Ecto neural progenitor cell (in vitro differentiated cells): ENCODE measurements at places on chromosomes 11 and 22.

DNA sequence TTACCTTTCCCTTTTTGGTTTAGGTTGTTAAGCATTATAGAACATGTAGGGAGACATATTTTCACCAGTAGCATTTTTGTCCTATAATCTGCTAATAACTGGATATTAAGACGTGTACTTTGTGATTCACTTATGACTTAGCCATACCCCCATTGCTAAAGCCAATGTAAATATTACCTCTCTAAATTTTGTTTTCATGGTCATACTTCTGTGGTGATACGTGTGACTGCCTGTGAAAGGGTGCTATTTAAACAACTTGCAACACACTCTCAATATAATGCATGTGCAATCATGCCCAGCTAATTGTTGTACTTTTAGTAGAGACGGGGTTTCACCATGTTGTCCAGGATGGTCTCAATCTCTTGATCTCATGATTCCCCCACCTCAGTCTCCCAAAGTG lies 36.2 kb upstream of the PAK1 start:
- DNase-seq = no peak

DNA sequence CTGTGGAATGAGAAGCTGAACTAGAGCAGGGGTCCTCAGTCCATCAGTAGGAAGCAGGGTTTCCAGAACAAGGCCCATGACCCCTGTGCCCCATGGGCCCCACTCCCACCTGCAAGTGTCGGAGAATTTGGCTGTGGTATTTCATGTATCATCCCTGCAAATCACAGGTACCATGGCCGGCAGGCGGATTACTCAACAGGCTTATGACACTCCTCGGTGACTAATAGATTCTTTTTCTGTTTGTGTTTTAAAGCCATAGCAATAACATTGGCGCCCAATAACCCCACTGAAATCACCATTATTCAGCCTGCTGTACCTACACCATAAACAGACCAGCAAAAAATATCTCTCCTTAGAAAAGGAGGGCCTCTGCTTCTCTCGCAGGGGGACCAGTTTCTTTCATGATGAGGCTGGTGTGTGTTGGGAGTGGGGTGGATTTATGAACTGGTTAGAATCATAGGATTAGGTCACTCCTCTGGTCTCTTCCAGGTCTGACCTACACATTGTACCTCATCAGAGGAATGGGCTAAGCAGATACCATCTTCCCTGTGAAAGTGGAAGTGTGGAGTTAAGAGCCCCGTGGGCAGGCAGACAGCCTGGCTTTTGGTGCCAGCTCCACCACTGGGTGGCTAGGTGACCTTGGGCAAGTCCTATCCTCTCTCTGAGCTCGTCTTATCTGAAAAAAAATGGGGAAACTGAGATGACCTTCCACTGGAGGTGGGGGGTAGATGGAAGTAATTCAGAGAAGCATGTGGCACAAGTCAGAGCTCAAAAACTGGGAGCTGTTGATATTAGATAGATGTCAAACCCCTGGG lies 60.2 kb upstream of the WNT11 start:
- DNase-seq = no peak

DNA sequence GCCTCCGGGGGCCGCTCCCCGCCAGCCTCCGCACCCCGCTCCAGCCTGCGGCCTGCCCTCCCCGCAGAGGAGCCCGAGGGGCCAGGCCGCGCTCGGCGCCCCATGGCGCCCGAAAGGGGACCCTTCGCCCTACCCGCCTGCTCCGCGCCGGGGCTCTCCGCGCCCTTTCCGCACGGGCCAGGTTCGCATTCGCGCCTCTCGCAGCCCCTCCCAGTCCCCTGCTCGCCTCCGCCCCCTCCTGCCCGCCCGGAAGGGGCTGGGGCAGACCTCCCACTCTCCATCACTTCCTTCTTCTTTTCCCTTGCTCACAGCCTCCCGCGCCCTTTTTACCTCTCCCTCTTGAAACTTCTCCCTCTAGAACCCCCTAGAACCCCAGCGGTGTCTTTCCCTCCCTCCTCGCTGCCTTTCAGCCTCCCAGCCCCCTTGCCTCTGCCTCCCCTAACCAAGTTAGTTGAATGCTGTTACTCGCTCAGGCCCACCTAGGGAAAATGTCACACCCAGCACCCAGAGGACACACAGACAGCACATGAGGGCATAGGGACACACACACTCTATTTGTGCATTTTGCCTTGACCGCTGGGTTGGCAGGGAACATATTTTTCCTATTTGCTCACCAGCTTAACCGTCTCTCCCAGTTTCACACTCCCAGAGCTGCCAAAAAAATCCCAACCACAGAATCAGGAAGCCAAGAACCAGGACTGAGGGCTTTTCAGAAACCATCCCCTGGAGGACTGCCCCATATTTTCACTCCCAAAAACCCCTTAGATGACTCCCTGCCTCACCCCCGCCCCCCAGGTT lies at the start of gene SLC43A3:
SLC43A3 (minus strand) TSS at position 193 of the 798 bp plus-strand sequence. CDS start 949 bp downstream, outside the sequence.
- peak; percentile 77 for DNase-seq

GRCh38 chr22:38881464-38881871 lies 9.5 kb upstream of the CBX6 start:
- no peak for DNase-seq

DNA sequence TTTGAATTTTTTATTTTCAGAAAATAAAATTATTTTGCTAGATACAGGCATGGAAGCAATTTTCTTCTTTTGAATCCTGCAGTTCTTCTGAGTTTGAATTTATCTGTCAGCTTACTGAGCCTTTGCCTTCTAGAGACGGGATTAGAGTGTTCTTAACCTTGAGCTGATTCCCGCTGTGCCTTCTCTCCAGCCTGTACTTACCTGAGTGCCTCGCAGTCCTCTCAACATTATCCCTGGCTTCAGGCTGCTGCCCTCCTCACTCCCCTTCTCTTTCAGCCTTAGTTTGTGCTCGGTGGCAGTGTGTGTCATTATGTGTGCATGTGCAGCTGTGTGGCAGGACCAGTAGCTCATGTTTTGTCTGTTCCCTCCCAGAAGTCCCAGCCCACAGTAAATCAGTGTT lies 24.3 kb downstream of the OSBP2 start:
- no peak for DNase-seq

DNA sequence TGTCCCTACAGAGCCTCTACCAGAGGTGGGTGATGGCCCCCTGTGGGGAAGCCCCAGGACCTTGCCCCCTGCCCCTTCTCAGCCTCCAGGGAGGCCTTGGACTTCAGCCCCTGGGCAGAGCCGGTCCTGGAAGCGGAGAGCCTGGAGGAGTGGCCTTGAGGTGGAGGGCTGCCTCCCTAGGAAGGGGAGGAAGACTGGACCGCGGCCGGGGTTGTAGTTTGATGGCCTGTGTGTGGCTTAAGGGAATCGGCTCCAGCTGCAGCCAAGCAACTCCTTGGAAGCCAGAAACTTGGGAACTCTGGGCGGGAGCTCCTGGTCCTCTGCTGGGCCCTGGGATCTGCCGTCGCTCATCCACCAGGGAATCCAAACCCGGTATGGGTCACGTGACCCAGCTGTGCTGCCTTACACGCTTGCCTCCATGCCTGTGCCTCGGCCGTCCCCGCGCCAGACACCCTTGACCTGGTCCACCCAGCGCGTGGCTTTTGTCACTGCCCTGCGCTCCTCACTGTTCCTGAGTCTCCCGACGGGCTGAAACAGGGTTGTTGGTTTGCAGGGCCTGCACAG lies 23.5 kb upstream of the ARHGAP8 start:
- DNase-seq = no peak

DNA sequence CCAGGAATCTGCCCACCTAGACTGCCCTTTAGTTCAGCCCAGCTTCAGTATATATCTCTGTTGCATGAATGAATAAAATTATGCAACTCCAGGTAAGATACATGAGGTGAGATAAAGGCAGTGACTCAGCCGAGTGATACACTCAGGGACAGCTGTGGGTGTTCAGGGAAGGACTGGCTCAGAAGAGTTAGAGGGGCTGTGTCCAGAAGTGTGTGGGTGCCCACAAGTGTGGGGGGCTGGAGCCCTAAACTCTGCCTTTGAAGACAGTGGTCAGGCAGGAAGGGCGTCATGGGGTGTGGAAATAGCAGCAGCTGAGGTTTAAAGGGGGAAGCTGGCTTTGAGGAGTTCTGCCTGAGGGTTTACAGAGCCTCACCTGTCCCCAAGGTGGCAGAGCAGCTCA lies 8.3 kb downstream of the FTH1 start:
- DNase-seq = no peak

- no peak for DNase-seq
Measured at GRCh38 chr11:132610216-132610615, 922.1 kb downstream of the OPCML start.

GRCh38 chr22:39665229-39665628 lies 94.7 kb downstream of the CACNA1I start:
- DNase-seq = no peak

GRCh38 chr11:69536406-69536805 lies 54.9 kb downstream of the LINC01488 start:
- no peak for DNase-seq

GRCh38 chr11:120486138-120486537 lies 25.4 kb upstream of the GRIK4 start:
- DNase-seq = no peak

DNA sequence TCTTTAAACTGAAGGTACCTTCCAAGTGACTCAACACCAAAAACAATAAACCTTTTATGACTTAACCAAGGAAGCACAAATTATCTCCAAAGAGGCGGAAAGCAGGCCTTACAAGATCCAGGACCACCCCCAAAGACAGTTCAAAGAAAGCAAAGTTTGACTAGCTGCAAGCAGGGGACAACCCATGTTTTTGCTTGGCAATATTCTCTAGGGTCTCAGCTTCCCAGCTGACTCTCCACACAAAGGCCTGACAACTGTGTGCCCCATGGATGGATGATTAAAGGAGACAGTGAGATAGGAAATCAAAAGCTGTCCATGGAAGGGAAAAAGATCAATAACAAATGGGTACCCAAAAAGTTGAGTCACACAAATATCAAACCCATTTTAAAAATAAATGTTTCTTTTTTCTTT lies 232.2 kb downstream of the DDX10 start:
- DNase-seq = no peak

GRCh38 chr11:71340086-71340606 lies 87.8 kb upstream of the SHANK2 start:
- no peak for DNase-seq

- DNase-seq = peak; percentile 37
Measured at GRCh38 chr11:1561266-1561665, 10.8 kb downstream of the DUSP8 start.

- DNase-seq = no peak
Measured at GRCh38 chr11:74390697-74391096, 7.5 kb downstream of the PGM2L1 start.

GRCh38 chr11:8028766-8029165 lies 41.6 kb downstream of the EIF3F start:
- DNase-seq = no peak

DNA sequence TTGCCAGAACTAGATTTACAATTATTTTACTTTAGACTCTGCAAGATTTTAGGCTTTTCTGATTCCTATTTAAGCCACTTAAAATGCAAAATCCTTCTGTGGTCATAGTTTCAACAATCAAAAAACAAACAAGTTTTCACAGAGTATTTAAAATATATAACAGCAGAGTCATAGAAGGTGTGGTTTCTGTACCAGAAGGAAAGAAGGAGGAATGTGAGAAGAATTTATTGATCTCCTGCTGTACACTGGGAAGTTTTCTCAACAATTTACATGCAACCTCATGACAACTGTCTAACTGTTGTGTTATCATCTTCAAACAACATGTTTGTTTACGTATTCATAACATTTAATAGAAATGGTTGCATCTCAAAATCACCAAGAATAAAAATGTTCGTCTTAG lies 102.3 kb upstream of the CEP126 start:
- no peak for DNase-seq

DNA sequence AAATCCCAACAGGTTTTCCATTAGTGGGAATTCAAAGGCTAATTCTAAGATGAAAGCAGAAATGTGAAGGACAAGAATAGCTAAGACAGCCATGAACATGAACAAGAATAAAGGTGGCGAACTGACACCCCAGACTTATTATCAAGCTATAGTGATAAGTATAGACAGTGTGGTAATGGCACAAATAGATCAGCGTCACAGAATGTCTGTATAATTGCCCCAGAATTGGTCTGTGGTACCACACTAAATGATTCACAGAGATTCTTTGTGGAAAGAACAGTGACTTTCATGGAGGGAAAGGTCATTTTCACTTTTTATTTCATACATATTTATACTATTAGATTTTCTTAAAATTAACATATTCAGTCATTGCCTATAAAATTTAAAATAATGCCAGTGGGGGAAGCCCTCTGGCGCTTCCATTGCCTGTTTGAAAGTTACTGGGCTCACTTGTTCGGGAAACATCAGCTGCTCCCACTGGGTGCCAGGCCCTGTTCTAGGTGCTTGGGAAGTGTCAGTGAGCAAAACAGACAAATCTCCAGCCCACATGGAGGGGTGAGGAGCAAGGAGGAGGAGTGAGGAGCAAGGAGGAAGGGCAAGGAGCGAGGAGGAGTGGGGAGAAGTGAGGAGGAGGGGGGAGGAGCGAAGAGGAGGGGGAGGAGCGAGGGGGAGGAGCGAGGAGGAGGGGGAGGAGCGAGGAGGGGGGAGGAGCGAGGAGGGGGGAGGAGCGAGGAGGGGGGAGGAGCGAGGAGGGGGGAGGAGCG lies 11.3 kb upstream of the NLRP6 start:
- peak; percentile 29 for DNase-seq

GRCh38 chr11:126595560-126595959 lies 240.1 kb downstream of the ST3GAL4 start:
- no peak for DNase-seq

GRCh38 chr11:94130298-94131046 lies 1.8 kb downstream of the PANX1 start:
- no peak for DNase-seq

- DNase-seq = no peak
Measured at GRCh38 chr22:42871146-42872050, 14.3 kb upstream of the ARFGAP3 start.

DNA sequence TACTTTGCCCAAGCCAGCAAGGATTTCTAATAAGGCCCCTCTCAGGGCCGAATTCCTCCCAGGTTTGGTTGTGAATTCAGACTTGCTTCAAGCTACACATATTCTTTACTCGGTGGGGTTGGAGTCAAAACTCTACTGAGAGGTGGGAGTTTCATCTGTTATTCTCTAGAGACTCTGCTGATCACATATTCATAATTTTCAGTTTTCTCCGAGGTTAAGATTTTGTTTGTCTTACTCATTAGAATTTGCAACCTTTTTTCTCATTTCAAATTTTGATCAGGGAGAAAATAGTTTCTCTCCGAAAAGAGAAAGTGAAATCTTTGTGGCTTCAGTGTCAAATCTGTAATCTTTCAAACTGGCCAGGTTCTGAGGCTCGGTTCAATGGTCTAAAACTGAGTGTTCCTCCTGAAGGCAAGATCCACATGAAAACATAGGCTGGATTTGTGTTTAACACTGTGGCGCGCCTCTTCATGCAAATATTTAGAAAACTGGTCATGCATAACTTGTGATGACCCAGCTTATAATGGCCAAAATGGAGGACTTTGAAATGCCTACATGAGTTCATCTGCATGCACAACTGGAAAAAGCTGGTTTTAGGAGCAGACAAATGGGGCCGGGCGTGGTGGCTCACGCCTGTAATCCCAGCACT lies 21.5 kb upstream of the GSTP1 start:
- no peak for DNase-seq

DNA sequence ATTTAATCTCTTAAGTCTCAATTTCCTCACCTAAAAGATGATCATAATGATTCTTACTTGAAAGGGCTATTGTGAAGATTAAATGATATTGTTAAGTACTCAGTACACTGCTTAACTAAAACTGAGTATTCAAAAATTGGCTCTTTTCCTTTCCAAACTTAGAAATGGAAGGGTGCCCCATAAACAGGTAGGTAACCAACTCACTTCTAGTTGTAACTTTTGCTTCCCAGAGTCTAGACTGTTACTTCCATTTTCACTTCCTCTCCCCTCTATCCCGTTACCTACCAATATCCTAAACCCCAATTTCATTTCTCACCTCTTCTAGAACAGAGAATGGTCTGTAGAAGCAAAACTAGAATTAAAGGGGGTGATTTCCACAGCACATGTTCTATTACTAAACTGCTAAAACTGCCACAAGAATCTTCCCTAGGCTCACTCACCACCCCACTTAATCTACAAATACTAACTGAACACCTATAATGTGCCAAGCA lies 50.0 kb downstream of the RRAS2 start:
- DNase-seq = no peak
